CD4-positive, alpha-beta T cell treated with Interleukin-15 for 1 hour (primary cell): ENCODE measurements at places on chromosomes 3 and 15.

DNA sequence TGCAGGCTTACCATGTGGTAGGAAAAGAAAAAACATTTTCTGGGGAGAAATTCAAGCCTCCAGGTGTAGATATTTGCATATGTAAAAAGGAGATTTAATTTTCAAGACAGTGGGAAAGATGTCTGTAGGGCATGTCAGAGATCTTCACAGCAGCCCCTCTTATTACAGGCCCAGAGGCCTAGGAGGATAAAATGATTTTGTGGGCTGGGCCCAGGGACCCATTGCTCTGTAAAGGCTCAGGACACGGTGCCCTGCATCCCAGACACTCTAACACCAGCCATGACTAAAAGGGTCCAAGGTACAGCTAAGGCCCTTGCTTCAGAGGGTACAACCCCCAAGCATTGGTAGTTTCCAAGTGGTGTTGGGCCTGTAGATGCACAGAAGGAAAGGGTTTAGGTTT lies 680.1 kb downstream of the IGSF11 start:
- DNase-seq: no peak

- DNase-seq: no peak
Observed at GRCh38 chr3:80643421-80643820, 875.6 kb upstream of the ROBO1 start.

DNA sequence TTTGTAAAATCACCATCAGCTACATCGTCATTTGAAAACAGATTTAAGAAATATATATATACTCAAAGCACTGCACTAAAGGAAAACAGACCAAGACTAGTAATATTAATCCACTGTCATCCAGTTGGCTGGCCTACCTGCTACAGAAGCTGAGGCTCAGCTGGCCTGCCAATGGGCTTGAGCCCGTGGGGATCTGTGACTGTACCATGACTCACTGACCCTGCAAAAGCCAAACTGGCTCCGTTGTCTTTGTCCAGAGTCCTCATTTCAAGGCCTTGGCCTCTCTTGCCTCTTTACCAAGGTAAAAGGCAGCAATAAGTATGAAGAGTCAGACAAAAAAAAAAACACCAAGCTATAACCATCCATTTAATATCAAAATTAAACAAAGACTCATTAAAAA lies 463.5 kb upstream of the RASGRP1 start:
- DNase-seq: no peak

DNA sequence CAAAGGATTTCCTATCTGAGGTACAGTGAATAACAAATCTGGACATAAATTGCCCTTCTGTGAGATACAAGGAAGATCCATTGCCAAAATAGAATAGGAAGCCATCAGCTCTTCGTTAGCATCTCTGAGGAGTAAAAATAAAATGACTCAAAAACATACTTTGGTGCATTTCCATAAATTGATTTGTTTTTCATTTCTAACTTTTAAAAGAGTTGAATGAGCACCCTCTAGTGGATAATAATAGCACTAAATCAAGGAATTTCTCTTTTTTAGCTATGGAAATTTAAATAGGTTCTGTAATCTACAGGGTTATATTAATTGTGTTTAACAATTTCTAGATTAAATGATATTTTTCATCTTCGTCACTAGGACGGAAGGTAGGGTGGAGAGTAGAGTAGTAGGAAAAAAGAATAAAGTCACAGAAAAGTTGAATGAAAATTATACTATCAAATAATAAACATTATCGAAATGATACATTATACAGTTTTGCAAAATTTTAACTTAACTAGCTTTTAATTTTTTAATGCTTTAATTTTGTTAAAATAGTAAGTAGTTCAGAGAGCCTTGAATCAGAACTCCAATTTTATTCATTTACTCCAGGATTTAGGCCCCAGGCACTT lies 6.4 kb downstream of the NSUN3 start:
- no peak for DNase-seq

- DNase-seq: no peak
Observed at GRCh38 chr3:5579139-5579602, 391.7 kb downstream of the EDEM1 start.

- no peak for DNase-seq
Observed at GRCh38 chr3:53511246-53511645, 16.8 kb downstream of the CACNA1D start.
